Activated CD8-positive, alpha-beta memory T cell treated with anti-CD3 and anti-CD28 coated beads for 1 hour (primary cell): ENCODE measurements at places on chromosomes 1 and 21.

DNA sequence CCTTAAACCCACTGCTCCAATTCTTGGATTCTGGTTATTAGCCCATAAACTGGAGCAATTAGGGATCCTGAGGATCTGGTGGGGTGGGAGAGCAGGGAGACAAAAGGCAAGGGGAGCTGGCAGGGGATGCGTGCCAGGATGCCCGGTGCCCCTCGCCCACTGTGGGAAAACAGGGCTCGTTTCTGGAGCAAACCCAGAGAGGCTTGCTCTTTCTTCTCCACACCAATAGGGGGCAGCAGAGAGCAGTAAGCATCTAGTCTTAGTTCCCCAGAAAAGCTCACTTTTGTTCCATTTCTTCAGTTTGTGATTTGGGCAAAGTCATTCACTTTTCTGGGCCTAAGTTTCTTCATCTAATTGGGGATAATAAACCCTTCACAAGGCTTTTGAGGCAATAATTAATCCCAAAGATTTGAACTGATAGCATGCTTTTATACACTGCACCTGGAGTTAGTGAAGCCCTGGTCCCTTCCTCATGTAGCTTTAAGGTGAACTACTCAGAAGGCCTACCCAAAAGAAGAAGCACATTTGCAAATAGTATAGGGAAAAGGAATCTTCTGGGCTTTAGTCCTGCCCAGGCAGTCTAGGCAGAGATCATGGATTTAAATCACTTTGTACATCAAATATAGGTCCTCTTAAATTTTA is 160.6 kb upstream of the USP24 start:
- no peak for DNase-seq

DNA sequence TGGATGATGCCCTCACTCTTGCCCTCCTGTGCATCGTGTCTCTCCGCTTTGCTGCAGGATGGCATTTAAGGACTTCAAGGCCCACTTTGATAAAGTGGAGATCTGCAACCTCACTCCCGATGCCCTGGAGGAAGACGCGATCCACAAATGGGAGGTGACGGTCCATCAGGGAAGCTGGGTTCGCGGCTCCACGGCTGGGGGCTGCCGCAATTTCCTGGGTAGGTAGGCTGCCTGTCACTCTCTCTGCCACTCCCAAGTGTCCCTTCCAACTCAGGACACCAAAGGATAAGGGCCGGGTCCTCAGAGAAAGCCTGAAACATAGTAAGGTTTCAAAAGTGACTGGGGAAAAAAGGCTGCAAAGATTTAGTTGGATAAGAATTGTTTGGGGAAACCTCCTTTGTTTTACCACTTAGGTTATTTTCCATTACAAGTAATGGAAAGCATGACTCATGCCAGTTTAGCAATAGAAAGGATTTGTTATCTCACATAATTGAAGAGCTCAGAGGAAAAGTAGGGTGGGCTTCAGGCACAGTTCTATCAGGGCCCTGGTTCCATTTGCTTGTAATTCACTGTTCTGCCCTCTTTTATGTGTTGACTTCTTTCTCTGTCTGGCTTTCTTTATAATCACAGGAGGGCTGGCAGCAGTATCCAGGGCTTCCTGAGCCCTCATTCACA is 31.9 kb downstream of the CAPN9 start:
- no peak for DNase-seq

DNA sequence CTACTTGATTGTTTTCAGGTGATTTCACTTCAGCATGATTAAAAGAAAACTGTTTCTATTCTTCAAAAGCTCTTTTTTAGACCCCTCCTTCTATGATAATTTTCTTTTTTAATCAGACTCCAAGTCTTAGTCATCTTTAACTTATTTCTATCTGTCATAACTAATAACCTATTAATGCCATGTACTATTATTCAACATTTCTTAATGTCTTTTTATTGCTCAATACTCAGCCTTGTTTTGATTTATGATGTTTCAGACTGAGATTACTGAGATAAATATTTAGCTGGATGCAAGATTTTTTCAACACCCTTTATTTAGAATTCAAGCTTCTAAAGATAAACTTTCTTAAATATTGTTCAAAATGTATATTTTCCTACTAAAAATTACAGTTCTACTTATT is 53.6 kb downstream of the ATP6V1G3 start:
- DNase-seq: no peak

DNA sequence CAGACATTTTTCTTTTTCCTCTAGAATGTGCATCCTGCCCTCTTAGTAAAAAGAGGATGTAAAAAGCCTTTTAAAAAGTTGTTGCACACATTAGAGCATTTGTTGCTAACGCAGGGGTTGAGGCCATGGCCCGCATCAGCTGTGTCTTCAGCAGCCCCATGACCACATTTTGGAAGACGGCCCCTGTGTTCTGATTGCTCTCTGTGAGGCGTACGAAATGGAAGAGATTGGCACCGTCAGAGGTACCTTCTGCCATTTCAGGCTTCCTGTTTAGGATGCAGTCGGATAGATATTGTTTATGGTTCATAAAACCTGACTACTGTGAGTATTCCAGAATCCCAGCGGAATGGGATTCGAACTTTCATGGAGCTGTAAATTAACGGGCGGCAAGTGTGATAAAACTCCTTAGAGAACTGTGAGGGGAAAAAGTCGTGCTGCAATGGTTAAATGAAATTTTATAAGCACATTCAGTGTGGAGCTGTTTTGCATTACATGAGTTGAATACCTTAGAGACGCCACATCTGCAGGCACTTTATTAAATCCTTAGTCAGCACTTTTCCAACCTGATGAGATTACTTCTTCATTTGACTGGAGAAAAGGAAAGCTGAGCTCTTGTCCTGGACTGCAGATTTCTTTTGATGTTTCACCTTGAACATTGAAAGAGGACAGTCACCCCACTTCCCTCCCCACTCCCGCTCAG is 273.9 kb downstream of the TM2D1 start:
- DNase-seq: no peak

- DNase-seq: no peak
These were observed 34.6 kb downstream of the COQ8A start for GRCh38 chr1:226974544-226975258.

DNA sequence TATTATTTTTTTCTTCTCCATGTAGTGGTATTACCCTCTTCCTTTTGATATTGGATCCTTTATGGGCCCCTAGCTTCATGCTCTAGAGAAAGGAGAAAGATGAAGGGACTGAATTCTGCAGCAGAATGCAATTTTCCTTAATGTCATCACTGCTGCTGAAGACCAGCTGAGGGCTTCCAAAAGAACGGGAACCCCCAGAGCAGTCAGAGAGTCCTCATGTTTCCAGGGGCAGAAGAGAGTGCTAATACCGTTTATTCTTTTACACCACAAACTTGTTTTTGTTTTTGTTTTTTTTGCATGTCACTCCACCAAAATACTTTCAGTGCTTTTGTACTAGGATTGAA is 21.1 kb upstream of the TBX15 start:
- DNase-seq: no peak

GRCh38 chr1:240956020-240956419 is 344.1 kb upstream of the GREM2 start:
- DNase-seq: no peak

DNA sequence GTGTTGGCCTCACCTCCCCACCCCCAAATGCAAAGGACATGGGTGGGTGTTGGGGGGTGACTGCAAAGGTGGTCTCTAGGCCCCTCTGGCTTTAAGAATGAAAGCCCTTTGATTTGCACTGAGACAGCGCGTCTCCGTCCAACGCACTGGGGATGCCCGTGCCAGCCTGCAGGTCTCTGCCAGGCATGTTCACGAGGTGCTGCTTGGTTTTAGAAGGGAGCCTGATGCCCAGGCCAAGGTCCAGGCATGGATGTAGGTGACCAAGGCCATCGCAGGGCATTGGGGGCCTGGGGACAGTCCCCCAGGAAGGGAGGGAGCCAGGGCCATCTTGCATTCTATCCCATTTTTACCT is 363.6 kb upstream of the VAMP3 start:
- no peak for DNase-seq

DNA sequence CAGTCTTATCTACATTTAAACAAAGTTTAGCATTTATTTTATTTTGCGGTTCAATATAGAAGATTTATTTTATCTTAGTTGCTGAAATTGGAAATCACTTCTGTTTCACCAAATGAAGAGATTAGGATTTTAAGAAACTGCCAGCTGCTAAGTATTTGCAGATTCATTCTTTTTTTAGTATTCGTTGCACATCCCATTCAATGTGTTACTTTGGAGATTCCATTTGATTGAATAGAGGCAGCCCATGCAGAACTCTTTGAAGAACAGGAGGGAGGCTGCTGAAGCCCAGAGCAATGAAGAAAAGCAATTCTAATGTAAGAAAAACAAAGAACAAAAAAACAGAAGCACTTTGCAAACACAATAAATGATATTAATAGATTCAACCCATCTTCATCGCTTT is 38.6 kb upstream of the IL12RB2 start:
- no peak for DNase-seq

DNA sequence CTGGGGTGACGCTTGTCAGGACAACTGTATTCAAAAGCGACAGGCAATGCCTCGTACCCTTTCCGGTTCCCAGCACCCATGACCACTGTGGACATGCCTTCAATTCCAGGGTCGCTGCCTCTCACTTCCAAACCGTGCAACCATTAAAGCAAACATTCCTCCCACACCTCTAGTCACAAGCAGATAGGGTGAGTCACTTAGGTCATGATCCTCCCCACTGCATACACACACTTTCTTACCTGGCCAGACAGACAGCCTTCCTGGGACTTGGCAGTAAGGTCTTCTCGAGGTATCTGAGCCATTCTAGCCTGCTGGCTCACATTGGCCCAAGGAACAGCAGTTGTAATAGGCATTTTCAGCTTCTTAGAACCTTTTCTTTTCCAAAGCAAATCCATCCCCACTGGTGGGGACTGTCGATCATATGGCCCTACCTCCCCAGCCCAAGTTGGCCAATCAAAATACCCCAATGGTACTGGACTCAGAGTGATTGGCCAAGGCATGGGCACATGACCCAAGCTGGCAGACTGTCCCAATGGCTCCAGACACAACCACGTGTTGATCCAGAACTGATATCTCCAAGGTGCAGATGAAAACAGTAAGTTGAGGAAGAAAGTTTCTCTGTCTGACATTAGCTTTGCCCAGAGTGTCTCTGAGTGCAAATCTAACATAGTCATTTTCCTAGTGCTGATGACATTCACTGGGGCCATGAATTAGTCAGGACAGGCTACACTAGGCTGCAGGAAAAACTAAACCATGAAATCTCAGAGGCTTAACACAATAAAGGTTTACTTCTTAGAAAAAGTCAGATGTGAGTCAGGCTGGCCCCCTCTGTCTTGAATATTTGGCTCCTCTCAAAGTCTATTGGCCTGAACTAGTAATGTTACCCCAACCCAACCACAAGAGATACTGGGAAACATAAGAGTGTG is 113.8 kb downstream of the RRAGC start:
- no peak for DNase-seq

- no peak for DNase-seq
These were observed 69.2 kb downstream of the LTN1 start for GRCh38 chr21:28923439-28923975.

- DNase-seq: no peak
These were observed 239.9 kb downstream of the TNR start for GRCh38 chr1:175503538-175503937.

GRCh38 chr21:43598416-43599120 is 60.7 kb downstream of the HSF2BP start:
- no peak for DNase-seq

GRCh38 chr1:97089173-97089572 is 367.6 kb downstream of the PTBP2 start:
- DNase-seq: no peak

DNA sequence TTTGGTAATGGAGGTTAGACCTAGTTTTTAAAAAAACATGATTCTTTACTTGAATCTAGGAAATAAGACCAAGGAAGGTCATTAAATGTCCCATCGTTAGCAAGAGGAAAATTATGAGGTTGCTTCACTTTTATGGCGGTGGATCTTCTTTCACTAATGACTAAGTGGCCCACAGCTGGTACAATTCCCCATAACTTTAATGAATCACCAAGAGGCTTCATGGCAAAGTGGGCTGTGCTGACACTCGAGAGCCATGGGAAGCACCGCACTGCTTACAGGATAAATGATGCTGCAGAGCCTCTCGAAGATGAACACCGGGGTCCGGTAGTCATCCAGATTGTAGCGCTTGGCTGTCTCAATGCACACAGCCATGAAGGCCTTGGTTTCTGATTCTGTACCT is 108.8 kb downstream of the UBR4 start:
- DNase-seq: no peak

GRCh38 chr1:220572416-220572815 is 44.5 kb downstream of the MARK1 start:
- no peak for DNase-seq

- no peak for DNase-seq
These were observed 283.5 kb downstream of the S1PR1 start for GRCh38 chr1:101520302-101520701.

DNA sequence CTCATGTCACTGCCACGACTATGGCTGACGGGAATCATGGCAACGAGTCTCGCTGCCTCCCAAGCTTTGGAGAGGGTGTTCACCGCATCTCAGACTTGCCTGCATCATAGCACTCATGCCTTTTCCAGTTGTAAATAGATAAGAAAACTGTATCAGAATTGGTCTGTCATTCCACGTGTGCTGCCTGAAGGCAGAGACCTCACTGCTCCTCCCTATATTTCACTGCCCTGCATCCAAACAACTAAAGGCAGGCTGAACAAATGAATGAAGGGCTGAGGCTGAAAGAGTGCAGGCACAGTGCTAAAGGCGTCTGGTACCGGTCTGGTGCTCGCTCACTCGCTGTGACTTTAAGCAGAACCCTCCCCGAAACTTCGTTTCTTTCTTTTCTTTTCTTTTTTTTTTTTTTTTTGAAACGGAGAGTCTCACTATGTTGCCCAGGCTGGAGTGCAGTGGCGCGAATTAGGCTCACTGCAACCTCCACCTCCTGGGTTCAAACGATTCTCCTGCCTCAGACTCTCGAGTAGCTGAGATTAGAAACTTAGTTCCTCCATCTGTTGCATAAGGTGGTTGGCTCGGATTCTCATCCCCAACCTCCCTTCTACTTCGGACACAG is 542 bp downstream of the EIF2B3 start:
- no peak for DNase-seq

DNA sequence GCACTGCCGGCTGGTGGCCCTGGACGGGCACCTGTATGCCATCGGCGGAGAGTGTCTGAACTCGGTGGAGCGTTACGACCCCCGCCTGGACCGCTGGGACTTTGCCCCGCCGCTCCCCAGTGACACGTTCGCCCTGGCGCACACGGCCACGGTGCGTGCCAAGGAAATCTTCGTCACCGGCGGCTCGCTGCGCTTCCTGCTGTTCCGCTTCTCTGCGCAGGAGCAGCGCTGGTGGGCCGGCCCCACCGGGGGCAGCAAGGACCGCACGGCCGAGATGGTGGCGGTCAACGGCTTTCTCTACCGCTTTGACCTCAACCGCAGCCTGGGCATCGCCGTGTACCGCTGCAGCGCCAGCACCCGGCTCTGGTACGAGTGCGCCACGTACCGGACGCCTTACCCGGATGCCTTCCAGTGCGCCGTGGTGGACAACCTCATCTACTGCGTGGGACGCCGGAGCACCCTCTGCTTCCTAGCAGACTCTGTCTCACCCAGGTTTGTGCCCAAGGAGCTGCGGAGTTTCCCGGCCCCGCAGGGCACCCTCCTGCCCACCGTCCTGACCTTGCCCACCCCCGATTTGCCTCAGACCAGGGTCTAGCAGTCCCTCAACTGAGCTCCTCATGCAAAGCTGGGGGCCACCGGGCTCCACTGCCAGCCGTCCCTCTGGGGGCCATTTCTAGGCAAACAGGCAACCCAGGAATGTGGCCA is 2.1 kb downstream of the KLHDC7A start:
- no peak for DNase-seq
